ENCODE measurements at places on chromosomes 12 and 14.
A peak's percentile ranks its signal among the peaks of the same experiment; 100 is the strongest.

- peak; percentile 57 for DNase-seq
Observed at GRCh38 chr12:4817880-4818279, 91.8 kb upstream of the KCNA1 start.

GRCh38 chr14:32494609-32495434 lies 165.7 kb downstream of the AKAP6 start:
- DNase-seq = no peak

GRCh38 chr12:29649722-29650121 lies 134.0 kb downstream of the TMTC1 start:
- DNase-seq = no peak

DNA sequence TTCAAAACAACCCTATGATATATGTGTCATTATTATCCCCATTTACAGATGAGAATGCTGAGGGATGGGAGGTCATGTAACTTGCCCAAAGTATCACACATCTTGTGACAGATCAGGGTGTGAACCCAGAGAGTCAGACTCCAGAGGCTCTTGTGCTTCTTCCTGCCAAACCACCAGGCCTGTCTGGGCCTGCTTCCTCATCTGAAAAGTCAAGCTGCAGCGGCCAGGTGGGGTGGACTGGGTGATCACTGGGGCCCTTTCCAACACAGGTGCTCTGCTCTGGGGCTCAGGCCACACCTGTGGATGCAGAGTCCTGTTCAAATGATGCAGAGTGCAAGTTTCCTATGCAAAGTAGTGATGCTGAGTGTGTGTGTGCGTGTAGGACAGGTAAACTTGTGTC lies 26.7 kb downstream of the TSPAN11 start:
- DNase-seq = no peak

DNA sequence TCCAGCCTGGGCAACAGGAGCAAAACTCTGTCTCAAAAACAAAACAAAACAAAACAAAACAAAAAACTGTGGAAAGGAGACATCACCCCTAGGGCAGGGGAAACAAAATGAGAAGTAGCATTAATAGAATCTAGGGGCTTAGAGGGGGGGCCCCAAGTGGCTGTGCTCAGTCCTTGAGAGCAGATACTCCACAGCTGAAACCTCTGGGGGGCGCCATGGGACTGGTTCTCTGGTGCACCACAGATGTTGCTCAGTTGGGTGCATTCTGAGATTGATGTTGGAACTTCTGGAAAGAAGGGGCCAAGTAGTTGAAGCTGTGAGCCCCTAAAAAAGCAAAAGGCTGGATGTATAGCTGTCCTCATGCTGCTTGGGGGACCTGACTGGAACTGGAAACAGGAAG lies 11.8 kb upstream of the SYNE2 start:
- DNase-seq = no peak

GRCh38 chr12:119208626-119209061 lies 29.9 kb downstream of the HSPB8 start:
- peak; percentile 66 for DNase-seq
